ENCODE measurements at places on chromosomes 1 and 21. TPM values are rescaled to one million over a fixed set of nuclear protein-coding genes. Genes with fewer than 3 reads are reported as not detected.

- DNase-seq, result no peak
Observed at GRCh38 chr1:46098027-46098712, 34.3 kb downstream of the PIK3R3 start.

- no peak for DNase-seq
Observed at GRCh38 chr1:43554444-43554992, 23.8 kb downstream of the PTPRF start.

GRCh38 chr1:206421616-206422340 is 48.5 kb upstream of the IKBKE start:
- DNase-seq, result no peak

GRCh38 chr1:76240316-76240715 is 165.8 kb downstream of the ST6GALNAC3 start:
- DNase-seq, result no peak

DNA sequence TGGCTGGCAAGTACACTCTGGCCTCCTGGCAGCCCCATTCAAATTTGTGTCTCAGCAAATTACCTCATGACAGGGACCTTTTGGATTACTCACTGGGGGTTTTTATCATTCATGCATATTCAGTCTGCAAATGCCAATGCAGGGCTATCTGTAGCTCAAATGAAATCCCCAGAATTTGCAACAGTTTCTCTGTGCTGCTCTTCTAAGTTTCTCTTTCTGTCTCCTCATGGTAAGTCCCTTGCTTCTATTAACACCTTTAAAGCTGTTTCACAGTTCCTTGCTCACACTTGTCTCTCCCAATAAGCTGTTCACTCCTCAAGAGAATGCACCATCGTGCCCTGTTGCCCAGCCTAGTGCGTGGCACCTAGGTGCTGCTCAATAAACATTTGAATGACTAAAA is 3.3 kb upstream of the FAM78B start:
- DNase-seq, result no peak

DNA sequence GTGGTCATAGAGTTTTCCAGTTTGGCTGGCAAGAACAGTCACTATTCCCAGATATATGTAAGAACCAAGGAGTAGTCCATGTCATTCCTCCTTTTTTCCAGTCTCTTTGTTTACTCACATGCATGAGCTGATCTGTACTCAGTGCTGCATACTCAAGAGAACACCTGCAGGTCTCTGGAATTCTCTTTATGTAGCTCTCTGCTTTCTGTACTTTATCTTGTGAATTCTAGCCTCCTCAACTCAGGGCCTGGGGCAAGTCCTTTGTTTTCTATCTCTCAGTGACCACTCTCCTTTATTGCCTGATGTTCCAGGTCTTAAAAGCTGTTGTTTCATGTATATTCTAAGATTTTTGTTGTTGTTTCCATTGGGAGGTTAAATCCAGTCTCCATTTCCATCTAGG is 478.9 kb downstream of the DPYD start:
- no peak for DNase-seq

- no peak for DNase-seq
Observed at GRCh38 chr1:67390041-67390887, 39.9 kb downstream of the SERBP1 start.

GRCh38 chr1:48036710-48037355 is 39.6 kb upstream of the TRABD2B start:
- DNase-seq, result no peak

Gene RAP1GAP
- total RNA-seq, result 33.4 TPM

DNA sequence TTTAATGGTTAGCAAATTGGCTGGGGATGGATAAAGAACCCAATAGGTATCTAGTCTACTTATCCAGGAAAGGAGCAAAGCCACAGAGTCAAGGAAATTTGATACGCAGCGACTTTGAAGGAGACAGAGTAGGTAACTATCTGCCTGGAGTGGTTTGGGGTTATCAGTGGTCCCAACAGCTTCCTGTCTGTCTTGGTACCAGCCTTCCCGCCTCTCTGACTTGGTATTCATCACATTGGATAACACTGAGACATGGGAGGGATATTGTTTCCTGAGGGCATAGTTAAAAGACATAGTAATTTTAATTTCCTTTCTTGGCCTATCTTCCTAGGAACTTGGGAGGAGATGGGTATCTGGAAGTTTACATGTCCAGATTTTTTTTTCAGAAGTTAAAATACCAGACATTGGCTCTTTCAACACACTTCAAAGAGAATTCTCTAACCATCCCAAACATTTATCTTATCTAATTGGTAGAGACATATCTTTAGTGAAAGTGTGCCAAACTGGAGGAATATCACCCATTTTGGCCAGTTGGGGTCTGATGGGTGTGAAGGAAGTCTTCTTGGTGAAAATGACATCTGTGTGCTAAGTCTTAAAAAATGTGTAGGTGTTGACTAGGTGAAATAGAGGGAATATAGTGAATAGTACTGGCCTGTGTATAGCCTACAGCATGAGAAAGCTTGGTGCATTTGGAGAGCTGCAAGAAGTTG is 65.0 kb downstream of the RGS5 start:
- no peak for DNase-seq

Gene SPRR2F
- not detected for total RNA-seq

DNA sequence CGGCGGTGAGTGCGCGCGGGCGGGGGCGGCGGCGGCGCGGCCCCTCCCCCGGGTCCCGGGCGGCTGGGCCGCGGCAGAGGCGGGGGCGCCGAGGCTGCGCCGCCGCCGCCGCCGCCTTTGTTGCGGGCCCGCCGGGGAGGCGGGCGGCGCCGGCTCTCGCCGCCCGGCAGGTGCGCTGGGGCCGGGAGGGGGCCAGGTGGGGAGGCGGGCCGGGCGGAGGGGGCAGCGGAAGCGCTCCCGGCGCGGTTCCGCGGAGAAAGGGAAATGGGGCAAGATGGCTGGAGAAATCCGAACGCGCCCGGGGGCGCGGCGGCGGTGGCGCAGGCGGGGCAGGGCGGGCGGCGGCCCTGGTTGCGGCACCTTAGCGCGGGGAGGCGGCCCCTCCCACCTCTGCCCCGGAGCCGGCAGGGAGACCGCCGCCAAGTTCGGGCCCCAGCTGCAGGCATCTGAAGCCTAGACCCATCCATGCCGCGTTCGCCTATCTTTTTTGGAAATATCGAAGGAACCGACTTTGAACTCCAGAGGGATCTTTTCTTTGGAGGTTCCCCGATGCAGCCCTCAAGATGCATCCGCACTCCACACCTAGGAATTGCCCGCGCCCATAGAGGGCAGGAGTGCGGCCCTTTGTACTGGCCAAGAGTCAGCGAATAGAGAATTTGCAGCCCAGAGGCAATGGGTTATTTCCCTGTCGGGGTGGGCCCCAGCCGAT is 479 bp downstream of the POGK start:
- peak; percentile 95 for DNase-seq

DNA sequence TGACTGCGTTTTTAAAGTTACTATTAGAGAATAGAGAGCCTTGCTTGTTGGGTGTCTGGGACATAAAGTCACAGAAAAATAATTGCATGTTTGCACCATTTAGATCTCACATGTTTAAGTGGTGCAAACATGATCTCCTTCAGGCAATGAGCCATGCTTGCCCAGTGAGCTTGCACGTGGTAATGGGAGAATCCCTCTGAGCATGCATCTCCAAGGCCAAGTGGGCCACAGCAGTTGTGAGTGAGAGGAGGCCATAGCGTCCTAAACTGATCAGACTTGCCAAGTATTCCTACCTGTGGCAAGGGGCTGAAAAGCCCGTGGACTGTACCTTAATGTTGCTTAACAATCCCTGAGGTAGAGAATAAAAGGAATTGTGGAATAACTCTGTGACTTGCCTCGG is 158.3 kb downstream of the PLA2G4A start:
- no peak for DNase-seq

Gene SPTA1
- 0.20 TPM for total RNA-seq

GRCh38 chr1:181493885-181494284 is 10.6 kb downstream of the CACNA1E start:
- no peak for DNase-seq

DNA sequence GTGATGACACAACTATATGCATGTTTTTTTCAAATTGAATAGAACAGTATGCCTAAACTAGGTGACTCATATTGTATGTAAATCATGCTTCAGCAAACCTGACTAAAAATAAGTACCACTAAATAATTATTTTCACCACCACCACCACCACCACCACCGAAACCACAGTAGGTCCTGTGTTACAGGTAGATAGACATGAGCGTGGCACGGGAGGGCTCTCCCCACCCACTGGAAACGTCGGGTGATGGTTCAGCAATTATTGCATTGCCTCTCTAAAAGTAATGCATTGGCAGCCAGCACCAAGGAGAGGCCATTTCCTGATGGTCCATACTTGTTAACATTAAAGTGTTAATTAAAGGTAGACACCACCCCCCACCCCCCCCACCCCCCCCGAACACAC is 297.0 kb upstream of the NCAM2 start:
- DNase-seq, result no peak

Gene COL16A1
- 30.2 TPM for total RNA-seq

Gene SASS6
- 1.9 TPM for total RNA-seq

Gene FHAD1
- total RNA-seq, result 28.3 TPM

DNA sequence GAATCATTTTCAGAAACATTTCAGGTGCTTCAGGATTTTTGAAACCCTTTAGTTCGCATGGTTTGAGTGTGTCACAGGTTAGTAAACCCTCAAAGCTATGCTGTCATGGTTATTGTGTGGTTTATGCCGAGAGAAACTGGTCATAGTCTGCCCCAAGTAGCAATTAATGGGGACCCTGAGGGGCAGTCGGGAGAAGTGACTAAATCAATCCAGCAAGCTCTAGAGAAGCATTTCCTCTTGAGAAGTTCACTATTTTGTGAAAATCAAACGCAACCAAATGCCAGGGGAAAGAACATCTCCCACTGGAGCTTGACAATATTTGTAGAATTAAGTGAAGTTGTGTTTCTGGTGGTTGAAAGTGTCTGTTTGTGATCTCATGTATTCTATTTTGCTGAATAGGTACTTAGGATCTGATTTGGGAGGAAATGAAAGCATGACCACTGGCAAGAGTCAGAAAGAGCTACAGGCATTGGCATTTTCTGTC is 63.0 kb upstream of the BACH1 start:
- no peak for DNase-seq

Gene MAP3K7CL
- total RNA-seq, result 4.4 TPM

Gene GIPC2
- total RNA-seq, result 1.4 TPM

DNA sequence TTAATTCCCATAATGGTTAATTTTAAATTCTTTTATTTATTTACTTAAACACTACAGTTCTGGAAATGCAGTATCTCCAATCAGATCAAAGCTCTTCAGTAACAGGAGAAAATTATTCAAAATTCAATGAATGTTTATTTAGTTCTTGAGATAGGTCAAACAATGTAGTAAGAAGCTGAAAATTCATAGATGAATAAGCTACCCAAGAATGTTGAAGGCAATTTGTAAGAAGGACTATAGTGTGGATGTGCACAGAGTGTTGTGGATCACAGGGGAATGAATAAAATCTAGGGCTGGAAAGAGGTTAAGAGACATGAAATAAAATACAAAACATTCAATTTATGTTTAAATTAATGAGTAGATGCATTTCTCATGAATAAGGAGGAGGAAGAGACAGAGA is 72.0 kb downstream of the OLFM3 start:
- DNase-seq, result no peak

Gene BRDT
- not detected for total RNA-seq

- DNase-seq, result no peak
Observed at GRCh38 chr1:37240897-37241296, 206.6 kb upstream of the GRIK3 start.

Gene JAM2
- total RNA-seq, result 8.9 TPM

Gene THRAP3
- 91.1 TPM for total RNA-seq

GRCh38 chr1:185608177-185608576 is 126.0 kb upstream of the HMCN1 start:
- DNase-seq, result no peak

DNA sequence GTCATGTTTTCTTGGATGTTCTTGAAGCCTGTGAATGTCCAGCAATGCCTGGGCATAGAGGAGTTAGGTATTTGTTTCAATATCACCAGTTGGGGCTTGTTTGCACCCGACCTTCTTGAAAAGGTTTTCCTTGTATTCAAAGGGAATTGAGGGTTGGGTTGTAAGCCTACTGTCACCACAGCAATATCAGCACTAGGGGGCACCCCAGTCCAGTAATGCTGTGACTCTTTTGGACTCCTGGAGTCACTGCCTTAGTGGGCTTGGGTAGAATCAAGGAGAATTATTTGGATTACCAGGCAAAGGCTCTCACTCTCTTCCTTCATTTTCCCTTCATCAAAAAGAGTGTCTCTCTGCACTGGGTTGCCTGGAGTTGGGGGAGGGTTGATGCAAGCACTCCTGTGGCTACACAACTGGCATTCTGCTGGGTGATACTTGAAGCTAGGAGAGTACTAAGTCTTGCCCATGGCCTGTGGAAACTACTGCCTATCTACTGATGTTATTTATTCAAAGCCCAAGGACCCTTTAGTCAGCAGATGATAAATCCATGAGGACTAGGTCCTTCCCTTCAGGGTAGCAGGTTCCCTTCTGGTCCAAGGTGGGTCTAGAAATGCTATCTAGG is 34.5 kb downstream of the OR10R2 start:
- DNase-seq, result no peak

GRCh38 chr1:90862782-90863181 is 145.7 kb upstream of the BARHL2 start:
- DNase-seq, result no peak

Gene E2F2
- total RNA-seq, result 1.1 TPM

GRCh38 chr1:225877580-225877979 is 4.6 kb downstream of the TMEM63A start:
- DNase-seq, result no peak

Gene CRABP2
- total RNA-seq, result 1.3 TPM

Gene RNU1-1
- 2,720 TPM for total RNA-seq

DNA sequence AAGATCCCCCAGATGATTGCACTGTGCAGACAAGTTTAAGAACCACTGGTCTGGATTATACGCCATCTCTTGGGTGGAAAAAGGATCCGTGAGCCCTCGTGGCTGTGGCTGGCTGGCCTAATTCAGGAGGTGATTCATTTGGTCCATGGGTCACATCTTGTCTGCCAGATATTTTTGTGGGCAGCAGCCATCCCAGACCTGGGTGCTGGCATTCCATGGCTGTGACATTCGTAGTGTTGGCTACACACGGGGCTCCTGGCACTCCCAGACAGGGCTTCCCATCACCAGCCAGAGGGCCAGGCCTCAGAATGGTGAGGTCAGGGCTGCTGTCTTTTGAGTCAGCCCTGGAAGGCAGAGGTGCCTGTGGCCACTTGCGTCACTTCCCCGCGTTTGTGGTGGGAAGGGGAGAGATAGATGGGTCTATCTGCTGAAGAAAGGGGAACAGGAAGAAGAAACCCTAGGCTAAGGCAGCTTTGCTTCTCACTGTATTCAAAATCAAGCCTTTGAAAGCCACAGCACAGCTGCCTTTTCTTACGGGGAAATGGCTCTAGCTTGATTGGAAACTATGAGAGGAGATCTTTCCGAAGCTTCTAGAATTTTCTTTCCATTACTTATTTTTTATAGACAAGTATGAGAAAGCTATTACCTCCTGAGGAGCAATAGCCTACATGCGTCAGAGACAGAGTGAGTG is 32.4 kb downstream of the EIF2D start:
- peak; percentile 92 for DNase-seq

Gene PGLYRP4
- not detected for total RNA-seq

- DNase-seq, result no peak
Observed at GRCh38 chr1:165544996-165545395, 1.2 kb downstream of the LRRC52 start.

GRCh38 chr1:65141394-65141793 is 6.6 kb upstream of the AK4 start:
- DNase-seq, result no peak

- no peak for DNase-seq
Observed at GRCh38 chr1:19731311-19731821, 66.7 kb downstream of the HTR6 start.

GRCh38 chr1:89598450-89599331 is 34.2 kb upstream of the LRRC8C start:
- no peak for DNase-seq

Measured in upper lobe of left lung (tissue), 6 donors.